ENCODE measurements at places on chromosomes 1 and 21. TPM values are rescaled to one million over a fixed set of nuclear protein-coding genes. Genes with fewer than 3 reads are reported as not detected.

DNA sequence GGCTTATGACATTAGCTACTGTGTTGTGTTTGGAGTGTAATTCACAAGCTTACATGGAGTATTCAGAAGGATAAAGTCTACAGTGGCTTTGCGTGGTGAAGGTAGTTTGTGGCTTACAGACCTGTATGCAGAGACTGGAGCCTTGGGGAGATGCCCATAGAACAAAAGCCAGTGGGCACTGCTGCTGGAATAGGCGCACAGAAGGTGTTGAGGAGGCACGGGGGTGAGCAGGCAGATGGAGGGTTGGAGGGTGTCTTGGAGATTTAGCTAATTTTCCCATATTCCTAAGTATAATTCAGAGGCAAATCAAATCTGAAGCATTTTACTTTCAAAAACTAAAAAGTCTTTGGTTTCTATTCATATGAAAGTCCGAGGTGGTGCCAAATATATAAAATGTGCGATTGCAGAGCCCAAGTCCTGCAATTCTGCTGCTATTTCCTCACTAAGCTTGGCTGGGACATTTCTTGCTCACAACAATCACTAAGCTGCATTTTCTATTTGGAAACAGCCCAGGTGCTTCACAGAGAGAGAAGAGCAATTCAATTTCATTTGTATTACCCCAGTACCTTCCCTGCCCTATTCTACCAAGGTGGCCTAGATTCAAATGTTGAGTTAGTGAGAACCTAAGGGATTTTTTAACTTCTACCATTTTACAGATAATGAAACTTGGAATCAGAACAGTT is 48.5 kb downstream of the FH start:
- DNase-seq = no peak

RAP1GAP gene
- 9.0 TPM for total RNA-seq

RAB3B gene
- total RNA-seq = 35.9 TPM

PUSL1 gene
- 59.9 TPM for total RNA-seq

GRCh38 chr1:22636927-22637326 is 499 bp downstream of the C1QA start:
- no peak for DNase-seq

DNA sequence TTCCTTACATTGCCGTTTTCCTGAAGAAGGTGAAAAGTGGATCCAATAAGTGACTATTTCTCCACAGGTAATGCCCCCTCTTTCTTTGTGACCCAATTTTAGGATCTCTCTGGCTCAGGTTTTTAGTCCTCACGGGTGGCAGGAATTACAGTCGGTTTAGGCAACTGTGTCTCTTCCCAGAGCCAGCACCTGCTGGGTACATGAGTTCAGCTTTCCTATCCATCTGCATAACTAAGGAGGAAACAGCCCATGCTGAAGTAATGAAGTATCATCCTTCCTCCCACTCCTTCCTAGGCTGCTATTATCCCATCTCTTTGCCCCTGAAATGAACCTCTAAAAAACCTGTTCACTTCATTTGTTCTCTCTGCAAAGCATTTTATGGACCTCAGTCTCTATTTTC is 544.6 kb downstream of the NEGR1 start:
- no peak for DNase-seq

- no peak for DNase-seq
Measured at GRCh38 chr1:177744906-177745305, 225.0 kb downstream of the SEC16B start.

CCDC30 gene
- 1.8 TPM for total RNA-seq

GRCh38 chr1:94544706-94545490 is 3.3 kb upstream of the F3 start:
- no peak for DNase-seq

XKR8 gene
- total RNA-seq = 12.7 TPM

GRCh38 chr1:100219883-100220282 is 29.8 kb downstream of the DBT start:
- no peak for DNase-seq

- DNase-seq = no peak
Measured at GRCh38 chr1:164769486-164770130, 210.6 kb downstream of the PBX1 start.

ASTN1 gene
- total RNA-seq = 0.14 TPM

GRCh38 chr1:239814306-239814881 is 277.3 kb upstream of the FMN2 start:
- DNase-seq = peak; percentile 86

GRCh38 chr1:225418059-225418458 is 9.8 kb downstream of the LBR start:
- no peak for DNase-seq

BNIPL gene
- total RNA-seq = 0.17 TPM

CSF3R gene
- not detected for total RNA-seq

TNFRSF9 gene
- total RNA-seq = 4.6 TPM

DNA sequence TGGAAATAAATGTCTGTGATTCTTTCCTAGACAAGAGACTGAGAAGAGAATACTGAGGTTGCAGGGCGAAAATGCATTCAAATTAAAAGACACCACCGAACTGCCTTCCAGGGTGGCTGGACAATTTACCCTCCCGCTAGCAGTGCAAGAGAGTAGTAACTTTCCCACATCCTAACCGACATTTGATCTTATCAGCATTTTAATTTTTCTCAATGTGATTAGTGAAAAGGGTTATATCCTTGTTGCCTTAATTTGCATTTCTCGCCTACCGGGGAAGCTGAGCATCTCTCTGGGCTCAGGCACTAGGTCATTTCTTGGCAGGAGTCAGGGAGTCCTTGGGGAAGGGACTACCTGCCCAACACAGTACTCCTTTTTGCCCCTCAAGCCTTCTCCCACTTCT is 2.8 kb downstream of the TNFRSF8 start:
- DNase-seq = no peak

ACKR1 gene
- total RNA-seq = not detected

- no peak for DNase-seq
Measured at GRCh38 chr1:241844593-241844992, 3.4 kb upstream of the EXO1 start.

LPAR3 gene
- total RNA-seq = 0.58 TPM

ACTA1 gene
- 1.0 TPM for total RNA-seq

- DNase-seq = no peak
Measured at GRCh38 chr1:30603081-30603858, 120.1 kb downstream of the MATN1 start.

GRCh38 chr1:162168261-162168660 is 98.8 kb downstream of the NOS1AP start:
- DNase-seq = no peak

DNA sequence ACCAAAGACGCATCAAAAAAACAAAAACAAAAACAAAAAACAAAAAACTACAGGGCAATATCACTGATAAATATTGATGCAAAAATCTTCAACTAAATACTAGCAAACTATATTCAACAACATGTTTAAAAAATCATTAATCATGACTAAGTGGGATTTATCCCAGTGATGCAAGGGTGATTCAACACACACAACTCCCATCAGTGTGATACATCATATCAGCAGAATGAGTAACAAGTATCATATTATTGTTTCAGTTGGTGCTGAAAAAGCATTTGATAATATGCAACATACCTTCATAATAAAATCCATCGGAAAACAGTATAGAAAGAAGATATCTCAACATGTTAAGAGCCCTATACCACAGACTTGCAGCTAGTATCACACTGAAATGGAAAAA is 953.0 kb downstream of the AMY1C start:
- no peak for DNase-seq

DNA sequence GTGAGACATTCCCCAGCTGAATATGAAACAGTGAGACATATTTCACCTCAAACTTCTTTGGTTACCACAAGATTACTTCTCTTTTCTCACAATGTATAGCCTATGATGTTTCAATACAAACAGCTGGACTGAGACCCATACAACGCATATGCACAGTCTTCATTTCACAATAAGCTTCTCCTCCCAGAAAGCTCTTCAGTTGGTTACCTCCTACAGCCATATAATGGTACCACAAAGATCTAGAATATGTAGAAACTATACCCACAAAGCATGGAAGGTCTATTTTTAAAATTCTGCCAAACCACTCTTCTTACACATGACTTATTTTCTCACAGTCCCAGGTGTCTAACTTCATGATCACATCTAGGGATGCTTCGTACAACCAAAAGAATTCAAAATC is 70.8 kb downstream of the JAK1 start:
- DNase-seq = no peak

DNA sequence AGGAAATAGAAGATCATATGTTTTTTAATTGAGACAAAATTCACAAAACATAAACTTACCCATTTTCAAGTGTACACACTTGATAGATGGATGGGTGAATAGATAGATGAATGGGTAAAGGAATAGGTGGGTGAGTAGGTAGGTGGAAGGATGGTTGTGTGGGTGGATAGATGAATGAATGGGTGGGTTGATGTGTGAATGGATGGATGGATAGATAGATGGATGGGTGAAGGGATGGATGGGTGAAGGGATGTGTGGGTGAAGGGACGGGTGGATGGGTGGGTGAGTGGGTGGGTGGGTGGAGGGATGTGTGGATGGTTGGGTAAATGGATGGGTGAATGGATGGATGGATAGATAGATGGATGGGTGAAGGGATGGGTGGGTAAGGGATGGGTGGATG is 86.1 kb upstream of the KCND3 start:
- DNase-seq = no peak

DNA sequence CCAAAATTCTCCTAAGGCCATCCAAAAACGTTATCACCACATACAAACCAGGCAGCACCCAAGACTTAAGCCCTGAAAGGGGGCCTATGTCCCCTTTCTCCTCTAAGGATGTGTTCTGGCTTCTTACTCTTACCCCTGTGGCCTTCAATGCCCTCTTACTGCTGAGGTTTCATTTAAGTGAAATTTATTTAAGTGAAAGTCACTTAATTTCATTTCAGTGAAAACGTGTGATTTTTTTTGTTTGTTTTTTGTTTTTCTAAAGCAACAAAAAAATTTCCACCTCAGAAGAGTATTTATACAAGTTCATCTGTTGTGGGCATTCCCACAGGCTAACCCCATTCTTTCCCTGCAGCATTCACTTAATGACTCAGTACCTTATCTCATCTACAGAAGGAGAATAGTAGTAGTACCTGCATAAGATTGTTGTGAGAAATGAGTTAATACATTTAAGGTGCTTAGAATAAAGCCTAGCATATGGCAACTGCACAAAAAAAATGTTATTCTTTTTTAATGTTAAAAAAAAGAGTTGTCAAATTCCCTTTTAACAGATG is 220.6 kb downstream of the CHRM3 start:
- DNase-seq = no peak

GRCh38 chr1:67652800-67653199 is 32.2 kb upstream of the GADD45A start:
- peak; percentile 47 for DNase-seq

GRCh38 chr21:44515359-44516165 is 24.4 kb downstream of the KRTAP10-1 start:
- no peak for DNase-seq

TDRD5 gene
- total RNA-seq = 0.34 TPM

ZNF648 gene
- total RNA-seq = 1.0 TPM

MATN1 gene
- total RNA-seq = not detected

FCER1G gene
- total RNA-seq = not detected
